Caco-2 (cell line): ENCODE measurements at places on chromosomes 11 and 22.

GRCh38 chr22:32680277-32680676 lies 121.2 kb upstream of the TIMP3 start:
- DNase-seq: no peak

DNA sequence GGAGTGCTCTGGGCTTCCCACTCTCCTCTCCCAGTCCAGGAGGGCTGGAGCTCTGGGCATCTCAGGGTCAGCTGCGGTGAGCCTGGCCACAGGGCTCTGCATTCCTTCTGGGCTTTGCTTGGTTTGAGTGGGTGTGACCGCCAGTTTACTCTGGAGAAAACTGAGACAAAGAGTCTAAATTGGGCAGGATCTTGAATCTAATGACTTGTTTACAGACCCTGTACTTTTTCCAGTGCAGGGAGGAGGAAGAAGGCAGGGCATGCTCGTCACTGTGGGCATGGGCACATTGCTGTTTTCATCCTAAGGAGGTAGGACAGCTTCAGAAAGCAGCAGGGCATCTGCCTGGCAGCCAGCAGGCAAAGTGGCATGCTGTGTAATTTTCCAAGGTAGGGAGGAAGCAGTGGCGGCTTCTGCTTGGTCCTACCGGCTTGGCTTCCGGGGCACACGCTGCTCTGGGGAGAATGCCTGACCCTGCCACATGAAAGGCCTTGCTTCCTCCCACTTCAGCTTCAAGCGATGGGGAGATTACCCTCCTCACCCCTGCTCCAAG lies 22.9 kb downstream of the FLI1 start:
- no peak for DNase-seq

GRCh38 chr11:92297567-92298553 lies 73.2 kb downstream of the FAT3 start:
- DNase-seq: no peak

DNA sequence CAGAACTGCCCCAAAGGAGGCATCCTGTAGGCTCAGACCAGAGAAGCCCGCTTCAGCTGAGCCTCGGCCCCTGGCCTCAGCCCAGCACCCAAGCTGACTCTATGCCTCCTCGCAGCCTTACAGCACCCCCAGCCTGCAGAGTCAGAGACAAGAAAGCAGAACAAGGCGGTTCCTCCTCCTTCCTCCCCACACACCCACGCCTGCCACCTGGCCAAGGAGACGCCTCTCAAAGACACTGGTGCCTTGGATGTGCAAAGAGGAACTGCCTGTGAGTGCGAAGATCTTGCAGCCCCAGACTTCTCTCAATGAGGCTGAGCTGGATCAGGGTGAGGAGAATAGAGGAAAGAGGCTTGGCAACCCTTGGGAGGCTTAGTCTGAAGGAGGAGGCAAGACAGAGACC lies 60.2 kb downstream of the PDE2A start:
- DNase-seq: no peak

DNA sequence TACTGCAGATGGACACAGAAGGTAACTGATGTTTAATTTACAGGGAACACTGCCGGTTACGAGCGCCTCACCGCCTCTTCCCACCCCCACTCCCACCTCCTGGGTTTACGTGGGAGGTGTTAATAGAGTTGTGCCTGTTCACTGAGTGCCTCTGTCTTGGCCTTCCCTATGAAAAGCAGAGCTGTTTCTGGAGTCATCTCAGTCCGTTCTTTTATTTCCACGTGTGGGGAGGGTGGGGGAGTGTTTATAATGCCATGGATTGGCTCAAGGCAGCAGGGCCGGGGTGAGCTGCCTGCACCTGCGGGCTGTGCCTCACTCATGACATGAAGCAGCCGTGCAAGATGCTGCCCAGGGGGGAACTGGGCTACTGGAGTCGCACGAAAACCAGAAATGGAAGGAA lies 322.7 kb downstream of the CADM1 start:
- DNase-seq: no peak

DNA sequence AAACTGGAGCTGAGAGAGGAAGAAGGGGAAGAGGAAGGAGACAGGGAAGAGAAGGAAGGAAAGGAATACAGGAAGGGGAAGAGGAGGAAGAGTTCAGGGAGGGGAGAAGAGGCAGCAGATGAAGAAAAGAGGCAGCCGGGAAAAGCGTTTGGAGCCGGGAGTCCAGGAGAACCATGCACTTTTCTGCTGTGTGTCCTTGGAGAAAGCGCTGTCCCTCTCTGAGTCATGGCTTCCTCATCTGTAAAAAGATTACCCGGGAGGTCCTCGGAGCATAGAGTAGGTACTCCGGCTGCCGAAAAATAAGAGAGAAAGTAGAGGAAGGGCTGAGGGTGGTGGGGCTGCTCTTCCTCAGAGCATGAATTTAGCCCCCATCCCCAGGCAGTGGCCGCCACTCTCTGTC lies 226.9 kb downstream of the MN1 start:
- no peak for DNase-seq

DNA sequence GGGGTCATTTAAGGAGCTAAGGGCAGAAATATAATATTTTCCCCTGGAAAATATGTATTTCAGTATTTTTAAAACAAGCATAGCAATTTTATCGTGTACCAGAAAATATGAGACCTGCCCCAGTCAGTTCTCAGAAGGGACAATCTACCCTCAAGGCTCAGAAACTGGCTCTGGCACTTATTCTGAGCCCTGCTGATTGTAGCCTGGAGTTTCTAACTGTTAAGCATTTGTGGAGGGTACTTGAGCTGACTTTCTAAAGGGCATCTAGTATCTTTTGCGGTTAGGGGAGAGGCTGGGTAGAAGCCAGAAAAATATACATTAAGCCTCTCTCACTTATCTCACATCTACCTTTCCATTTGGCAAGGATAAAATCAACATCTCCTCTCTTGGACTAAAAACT lies 71.3 kb upstream of the FSHB start:
- DNase-seq: no peak

DNA sequence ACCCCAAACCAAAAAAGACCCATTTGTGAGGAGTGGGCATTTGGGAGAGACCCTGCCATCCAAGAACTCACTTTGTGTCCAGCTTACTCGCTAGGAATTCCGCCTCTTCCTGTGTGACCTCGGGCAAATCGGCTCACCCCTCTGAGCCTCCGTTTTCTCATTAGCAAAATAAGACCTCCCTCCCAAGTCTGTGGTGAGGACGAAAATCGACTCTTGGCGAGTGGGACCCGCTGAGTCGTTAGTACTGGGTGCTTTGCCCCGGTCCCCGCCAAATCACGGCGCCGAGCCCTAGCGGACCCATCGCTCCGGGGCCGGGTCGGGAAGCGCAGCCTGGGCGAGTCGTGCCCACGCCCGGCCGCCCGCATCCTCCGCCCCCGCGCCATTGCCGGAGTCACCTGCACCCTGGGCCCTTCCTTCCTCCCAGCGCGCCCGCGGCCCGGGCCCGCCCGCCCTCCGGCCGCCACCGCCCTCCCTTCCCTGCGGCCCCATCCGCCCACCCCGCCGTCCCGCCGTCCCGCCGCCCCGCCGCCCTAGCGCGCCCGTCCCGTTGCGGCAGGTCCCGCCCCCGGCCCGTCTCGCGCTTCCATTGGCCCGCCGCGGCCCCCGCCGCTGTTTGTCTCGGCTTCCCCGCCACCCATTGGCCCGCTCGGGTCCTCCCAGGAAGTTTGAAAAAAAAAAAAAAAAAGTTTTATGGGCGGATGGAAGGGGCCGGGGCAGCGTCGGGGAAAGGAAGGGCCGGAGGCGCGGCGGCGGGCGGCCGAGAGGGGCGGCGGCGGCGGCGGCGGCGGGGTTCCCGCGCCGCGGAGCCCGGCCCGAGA lies 48.9 kb downstream of the TRIOBP start:
- DNase-seq: peak; percentile 90

DNA sequence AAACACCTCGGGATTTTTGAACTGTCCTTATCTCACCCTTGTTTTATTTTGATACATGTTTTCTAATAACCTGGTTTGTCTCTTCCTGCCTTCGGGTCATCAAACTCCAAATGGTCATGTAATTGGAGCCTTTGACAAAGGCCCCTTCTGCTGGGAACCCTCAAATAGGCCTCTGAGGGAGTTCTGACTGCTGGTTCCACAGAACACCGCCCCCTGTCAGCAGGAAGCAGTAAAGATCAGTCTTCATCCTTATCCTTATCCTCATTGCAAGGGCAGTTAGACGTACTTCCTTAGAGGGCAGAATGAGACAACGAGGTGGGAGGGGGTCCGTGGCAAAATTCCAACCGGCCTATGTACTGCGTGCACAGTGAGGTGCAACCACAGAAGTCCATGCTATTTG lies 12.1 kb downstream of the TRIM51 start:
- no peak for DNase-seq

DNA sequence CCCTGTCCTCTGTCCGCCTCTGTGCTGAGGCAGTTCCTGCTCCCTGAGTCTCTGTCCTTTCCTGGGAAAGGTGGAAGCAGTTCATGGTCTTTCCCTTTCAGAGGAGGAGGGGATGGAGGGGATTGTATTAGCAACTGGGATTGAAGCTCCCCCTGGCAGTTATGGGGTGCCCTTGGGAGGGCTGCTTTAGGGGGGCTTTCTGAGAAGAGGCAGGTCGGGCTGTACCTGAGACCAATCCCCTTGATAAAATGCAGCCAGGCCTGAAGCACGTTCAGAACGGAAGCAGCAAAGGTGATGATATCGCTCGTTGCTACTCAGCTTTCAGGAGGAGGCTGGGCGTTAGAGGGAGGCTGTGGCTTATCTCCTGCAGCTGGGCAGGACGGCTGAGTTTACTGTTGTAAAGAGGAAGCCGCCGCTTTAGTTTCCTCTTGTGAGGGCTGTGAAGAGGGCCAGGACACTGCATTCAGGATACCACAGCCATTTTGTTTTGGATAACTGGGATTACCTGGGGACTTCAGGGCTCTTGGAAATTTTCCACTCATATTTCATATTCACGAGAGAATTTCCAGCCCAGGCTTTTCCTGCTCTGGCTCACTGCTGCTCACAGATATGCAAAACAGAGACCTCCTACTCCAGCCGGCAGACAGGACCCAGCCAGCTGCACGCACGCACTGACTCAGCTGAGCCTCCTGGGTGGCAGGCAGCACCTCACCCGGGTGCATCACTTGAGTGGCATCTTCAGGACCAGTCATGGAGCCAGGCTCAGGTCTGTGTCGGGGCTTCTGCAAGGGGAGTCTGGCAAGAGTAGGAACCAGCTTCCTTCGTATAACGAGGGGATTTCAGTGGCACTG lies 798 bp downstream of the AMPD3 start:
- DNase-seq: peak; percentile 61
